ENCODE measurements at places on chromosomes 11 and 22. TPM values are rescaled to one million over a fixed set of nuclear protein-coding genes. Genes with fewer than 3 reads are reported as not detected.

DNA sequence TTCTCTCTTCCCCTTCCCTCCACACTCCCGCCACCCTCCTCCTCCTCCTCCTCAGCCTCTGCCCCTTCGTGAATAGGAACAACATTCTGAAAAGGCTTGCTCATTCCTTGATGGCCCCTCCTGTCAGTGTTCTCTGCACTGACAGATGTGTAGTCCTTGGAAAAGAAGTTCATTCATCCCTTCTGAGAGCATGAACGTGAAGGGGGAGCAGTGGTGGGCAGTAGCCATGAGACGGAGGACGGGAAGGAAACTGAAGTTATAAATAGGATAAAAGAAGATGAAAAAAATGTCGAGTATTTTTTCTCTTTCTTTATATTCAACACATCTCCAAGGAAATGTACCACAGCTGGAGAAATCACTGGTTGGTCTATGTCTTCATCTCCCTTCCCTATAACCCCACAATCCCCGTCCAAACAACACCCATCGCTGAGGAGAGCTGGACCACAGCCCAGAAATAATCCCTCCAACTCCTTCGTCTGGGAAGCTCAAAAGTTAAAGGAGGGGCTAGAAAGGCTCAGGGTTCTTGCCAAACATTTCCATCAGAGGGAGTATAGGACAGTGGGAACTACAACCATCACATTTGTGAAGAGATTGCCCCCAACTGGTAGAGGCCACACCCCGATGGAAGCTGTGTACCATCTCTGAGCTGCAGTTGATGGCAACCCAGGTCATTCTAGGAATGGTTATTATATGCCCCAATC lies 33.5 kb downstream of the ETS1 start:
- DNase-seq, result no peak

BBS1 gene
- 12.6 TPM for total RNA-seq

DNA sequence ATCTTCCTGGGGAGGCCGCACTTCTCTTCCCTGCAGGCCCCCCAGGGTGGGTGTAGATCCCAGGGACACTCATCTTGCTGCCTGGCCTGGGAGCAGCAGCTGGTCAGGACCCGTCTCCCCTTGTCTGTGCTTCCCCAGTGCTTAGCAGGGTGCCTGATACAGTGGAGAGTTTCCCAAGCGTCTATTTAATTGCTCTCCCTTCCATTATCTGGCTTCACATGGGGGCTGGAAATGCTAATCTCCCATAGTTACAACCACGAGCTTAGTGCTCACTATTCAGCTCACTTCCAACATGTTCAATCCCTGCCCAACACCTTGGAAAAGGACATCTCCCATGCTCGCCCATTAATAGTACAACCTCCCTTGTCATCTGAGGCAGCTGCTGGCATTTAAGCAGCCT lies 100.5 kb downstream of the DSCAML1 start:
- DNase-seq, result no peak

DNA sequence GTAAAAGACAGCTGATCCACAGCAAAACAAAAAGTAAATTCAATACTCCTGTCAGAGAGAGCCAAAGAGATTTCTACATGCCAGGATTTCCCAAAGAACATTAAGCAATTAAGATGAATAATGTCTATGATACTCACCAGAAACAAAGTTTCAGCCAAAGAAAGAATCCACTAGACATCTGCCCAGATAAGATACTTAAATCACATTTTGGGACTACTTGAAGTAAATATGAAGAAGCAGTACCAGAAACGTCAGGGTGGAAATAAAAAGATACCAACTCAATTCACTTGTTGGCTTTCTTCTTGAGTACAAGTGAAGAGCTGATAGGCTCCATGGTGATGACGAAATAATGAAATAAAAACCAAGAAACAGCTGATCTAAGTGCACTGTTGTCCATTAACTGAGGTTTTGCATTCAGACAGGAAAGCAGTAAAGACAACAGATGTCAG lies 31.6 kb upstream of the ARHGAP32 start:
- no peak for DNase-seq

Measured in activated T-helper 2 cell treated with anti-CD3 and anti-CD28 coated beads, Interferon-gamma antibody, Interleukin-2, Interleukin-4, amounts not matched to agents 10 μg/mL and 5 μg/mL and 100 μg/mL, durations not matched to agents 14 hours and 24 hours and 36 hours (primary cell).